CD4-positive, alpha-beta memory T cell (primary cell): ENCODE measurements at places on chromosomes 6 and 20. TPM values are rescaled to one million over a fixed set of nuclear protein-coding genes. Genes with fewer than 3 reads are reported as not detected.

- H3K36me3 ChIP-seq = peaks cover 16% of the 10 kb centered on the region
- no peak overlapping the region for H3K4me3 ChIP-seq
- no peaks in the 10 kb centered on the region for H3K4me1 ChIP-seq
- no peak for DNase-seq
Measured at GRCh38 chr6:52505726-52506409, 71.0 kb downstream of the TRAM2 start.

- H3K27me3 ChIP-seq = no peaks in the 10 kb centered on the region
- no peaks in the 10 kb centered on the region for H3K4me1 ChIP-seq
- H3K36me3 ChIP-seq = no peaks in the 10 kb centered on the region
- H3K4me3 ChIP-seq = no peak overlapping the region
Measured at GRCh38 chr20:61839223-61839911, 226.3 kb downstream of the TAF4 start.

DNA sequence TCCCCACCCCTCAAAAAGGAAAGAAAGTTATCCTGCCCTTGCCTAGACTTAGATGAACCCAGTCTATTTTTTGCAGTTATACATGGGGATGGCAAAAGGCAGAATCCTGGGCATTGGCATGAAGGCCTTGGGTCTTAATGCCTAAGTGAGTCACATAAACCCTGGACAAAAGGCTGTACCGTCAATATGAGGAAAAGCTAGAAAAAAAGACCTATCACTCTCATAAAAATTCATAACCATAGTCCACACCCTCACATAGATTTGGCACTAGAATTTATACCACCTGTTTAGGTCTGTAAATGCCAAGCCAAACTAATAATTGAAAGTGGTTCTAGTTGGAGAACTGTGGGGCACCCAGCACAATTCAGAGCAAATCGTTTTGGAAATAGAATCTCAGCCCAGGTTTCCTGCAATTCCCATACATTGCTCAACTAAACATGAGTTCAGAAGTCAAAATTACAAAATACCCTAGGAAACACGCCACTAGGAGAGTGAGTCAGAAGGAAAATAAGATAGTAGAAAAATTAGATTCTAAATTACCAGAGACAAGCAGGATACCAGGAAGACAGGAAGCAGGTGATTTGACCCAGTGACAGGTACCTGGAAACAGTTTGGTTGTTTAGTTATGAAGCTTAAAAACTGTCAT is 70.4 kb upstream of the FUCA2 start:
- H3K27ac ChIP-seq = no peak overlapping the region
- no peaks in the 10 kb centered on the region for H3K36me3 ChIP-seq
- H3K4me1 ChIP-seq = no peaks in the 10 kb centered on the region
- DNase-seq = no peak
- H3K27me3 ChIP-seq = no peaks in the 10 kb centered on the region
- no peak overlapping the region for H3K4me3 ChIP-seq

- peak; percentile 39 for DNase-seq
Measured at GRCh38 chr6:24766680-24767462, 7.9 kb upstream of the GMNN start.

DNA sequence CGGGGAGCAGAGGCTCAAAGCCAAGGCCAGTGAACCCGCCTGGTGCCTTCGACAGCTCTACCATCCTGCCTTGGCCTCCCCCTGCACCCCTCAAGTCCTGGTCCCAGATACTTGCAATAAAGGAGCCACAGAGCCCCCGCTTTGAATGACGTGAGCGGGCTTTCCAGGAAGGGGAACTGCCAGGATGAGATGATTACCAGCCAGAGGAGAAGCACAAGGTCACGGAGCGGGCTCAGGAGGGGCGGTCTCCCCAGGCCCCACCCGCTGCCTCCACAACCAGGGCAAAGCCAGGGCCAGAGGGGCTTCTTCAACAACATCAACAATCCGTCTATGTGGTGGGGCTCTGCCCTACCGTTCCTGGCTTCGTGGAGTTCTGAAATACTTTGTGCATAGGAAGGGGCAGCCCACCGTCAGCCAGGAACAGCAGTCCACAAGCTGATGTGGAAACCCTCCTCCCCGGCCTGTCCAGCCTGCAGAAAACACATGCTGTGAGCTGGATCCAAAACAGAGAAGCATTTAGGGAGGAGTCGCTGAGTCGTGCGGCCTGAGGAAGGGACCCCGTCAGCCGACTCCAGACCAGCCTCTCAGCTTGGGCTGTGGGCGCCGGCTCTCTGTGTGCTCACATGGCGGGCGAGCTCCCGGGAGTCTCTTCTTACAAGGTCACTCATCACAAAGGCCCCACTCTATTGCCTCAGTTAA is 392.5 kb downstream of the CDH4 start:
- DNase-seq = no peak
- no peaks in the 10 kb centered on the region for H3K36me3 ChIP-seq
- H3K27me3 ChIP-seq = no peaks in the 10 kb centered on the region
- H3K27ac ChIP-seq = no peak overlapping the region
- no peaks in the 10 kb centered on the region for H3K4me1 ChIP-seq

DNA sequence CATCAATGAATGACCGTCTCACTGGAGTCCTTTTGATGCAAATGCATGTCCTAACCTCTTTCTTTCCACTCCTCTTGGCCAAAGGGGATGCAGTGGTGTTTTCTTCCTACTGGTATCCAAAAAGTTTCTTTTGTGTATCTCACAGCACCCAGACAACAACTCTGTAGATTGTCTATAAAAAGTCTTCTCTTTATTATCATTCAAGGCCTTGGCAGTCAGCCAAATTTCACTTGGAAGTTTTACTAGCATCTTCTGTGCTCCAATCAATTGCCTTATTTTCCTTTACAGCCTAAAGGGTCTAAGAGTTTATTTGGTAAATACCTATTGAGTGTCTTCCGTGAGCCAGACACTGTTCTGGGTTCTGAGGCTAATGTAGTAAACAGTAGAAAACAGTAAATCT is 150.2 kb upstream of the RNF217 start:
- H3K4me1 ChIP-seq = no peaks in the 10 kb centered on the region
- no peaks in the 10 kb centered on the region for H3K36me3 ChIP-seq
- no peak overlapping the region for H3K27ac ChIP-seq
- H3K27me3 ChIP-seq = no peaks in the 10 kb centered on the region

DNA sequence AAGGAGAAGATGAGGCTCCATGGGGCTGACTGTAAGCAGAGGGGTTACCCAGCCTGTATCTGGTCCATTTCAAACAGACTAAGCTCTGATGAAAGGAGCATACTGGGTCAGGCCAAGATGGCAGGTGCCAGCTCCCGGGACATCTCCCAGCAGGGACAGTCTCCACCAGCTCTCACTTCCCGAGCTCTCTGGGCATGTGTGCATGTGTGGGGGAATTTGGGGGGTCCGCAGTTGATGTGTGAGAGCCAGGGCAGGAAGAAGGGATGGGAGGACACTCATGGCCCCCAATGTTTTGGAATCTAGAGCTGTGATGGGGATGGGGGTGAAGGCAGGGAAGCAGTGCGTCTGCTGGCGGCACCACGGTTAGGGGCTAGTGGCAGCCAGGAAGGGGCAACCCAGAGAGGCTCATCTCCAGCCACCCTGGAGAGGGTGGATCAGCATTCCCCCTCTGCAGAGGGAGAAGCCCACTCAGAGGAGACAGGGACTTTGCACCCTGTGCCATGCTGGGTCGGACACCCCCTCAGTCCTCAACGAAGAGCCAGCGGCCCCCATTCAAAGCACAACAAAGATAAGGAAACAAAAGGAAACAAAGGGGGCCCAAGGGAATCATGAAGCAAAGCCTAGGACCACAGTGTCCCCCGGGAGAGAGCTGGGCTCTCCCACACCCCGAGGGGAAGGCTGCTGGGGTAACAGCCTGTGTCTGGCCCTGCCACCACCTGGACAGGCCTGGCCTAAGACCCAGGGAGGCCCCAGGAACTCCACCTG is 52.4 kb downstream of the DSTN start:
- H3K4me3 ChIP-seq = no peak overlapping the region
- H3K27ac ChIP-seq = no peak overlapping the region
- H3K4me1 ChIP-seq = no peaks in the 10 kb centered on the region

The HLA-DOB gene
- 1.1 TPM for total RNA-seq

GRCh38 chr20:61090541-61090940 is 161.5 kb upstream of the CDH4 start:
- H3K27ac ChIP-seq = no peak overlapping the region
- DNase-seq = no peak
- H3K27me3 ChIP-seq = no peaks in the 10 kb centered on the region
- no peaks in the 10 kb centered on the region for H3K4me1 ChIP-seq
- no peaks in the 10 kb centered on the region for H3K36me3 ChIP-seq

DNA sequence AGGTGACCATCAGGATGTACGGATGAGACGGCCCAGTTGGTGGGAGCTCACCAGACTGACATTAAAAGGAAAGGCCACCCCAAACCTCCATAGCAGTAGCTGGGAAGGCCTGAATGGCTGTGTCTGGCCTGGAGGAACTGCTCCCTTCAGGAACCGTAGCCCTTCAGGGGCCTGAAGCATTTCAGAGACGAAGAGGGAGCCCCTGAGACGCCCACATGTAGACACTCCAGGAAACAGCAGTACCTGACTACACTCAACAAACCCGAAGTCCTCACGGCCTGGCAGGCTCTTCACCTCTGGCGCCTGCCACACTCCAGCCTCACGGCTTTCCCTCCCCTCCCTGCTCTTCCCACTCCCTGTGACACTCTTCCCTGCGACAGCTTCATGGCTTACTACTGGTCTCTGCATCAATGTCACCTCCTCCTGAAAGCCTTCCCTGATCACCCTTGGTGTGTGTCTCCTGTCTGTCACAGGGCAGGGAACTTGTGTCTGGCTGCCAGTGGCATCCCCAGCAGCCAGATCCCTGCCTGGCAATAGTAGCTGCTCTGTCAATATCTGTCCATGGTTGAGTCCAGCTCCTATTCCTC is 14.6 kb upstream of the STX16 start:
- no peak for DNase-seq
- peaks cover 12% of the 10 kb centered on the region for H3K4me1 ChIP-seq
- H3K27ac ChIP-seq = no peak overlapping the region
- H3K4me3 ChIP-seq = no peak overlapping the region
- peaks cover 3% of the 10 kb centered on the region for H3K27me3 ChIP-seq
- H3K36me3 ChIP-seq = no peaks in the 10 kb centered on the region

The LTB gene
- total RNA-seq = 802 TPM

DNA sequence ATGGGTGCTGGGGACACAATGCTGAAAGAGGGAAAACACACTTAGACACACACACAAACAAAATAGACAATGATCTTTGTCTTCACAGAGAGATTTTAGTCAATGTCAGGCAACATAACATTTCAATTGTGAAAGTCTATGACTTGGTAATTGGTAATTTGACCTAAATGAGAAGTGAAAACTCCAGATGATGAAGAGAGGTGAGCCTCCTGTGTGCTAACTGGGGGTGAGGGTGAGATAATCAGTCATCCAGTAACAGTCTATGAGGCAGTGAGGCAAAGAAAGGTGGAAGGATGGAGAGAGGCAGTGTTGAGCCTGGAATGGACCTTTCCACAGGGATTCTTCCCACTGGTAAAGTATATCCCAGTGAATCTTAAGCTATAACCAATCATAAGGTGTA is 744.2 kb downstream of the MAFB start:
- no peaks in the 10 kb centered on the region for H3K36me3 ChIP-seq
- no peaks in the 10 kb centered on the region for H3K4me1 ChIP-seq
- H3K27me3 ChIP-seq = no peaks in the 10 kb centered on the region
- no peak overlapping the region for H3K27ac ChIP-seq
- DNase-seq = no peak

DNA sequence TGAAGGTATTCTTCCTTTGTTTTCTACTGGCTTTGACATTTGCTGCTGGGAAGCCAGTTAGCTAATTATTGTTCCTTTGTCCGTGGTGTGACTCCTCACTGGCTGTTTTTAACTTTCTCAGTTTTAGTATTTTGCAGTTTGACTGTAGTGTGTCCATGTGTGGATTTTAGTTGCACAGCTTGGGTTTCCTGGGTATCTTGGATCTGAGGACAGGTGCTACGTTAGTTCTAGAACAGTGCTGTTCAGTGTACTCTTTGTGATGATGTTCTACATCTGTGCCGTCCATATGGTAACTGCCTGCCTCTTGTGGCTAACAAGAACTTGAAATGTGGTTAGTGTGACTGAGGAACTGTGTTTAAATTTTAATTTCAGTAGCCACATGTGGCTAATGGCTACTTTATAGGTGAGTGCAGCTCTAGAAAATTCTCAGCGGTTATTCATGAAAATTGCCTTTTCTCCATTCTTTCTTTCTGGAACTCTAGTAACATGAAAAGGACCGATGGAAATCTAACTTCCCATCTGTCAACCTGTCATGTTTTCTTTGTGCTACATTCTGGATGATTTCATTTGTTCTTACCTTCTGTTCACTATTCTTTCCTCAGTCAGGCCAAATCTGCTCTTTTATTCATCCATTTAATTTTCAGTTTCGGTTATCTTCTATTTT is 7.4 kb downstream of the SNX9 start:
- H3K4me1 ChIP-seq = peaks cover 49% of the 10 kb centered on the region
- H3K27ac ChIP-seq = no peak overlapping the region
- no peaks in the 10 kb centered on the region for H3K36me3 ChIP-seq
- no peak for DNase-seq

The PHACTR1 gene
- total RNA-seq = 0.44 TPM

DNA sequence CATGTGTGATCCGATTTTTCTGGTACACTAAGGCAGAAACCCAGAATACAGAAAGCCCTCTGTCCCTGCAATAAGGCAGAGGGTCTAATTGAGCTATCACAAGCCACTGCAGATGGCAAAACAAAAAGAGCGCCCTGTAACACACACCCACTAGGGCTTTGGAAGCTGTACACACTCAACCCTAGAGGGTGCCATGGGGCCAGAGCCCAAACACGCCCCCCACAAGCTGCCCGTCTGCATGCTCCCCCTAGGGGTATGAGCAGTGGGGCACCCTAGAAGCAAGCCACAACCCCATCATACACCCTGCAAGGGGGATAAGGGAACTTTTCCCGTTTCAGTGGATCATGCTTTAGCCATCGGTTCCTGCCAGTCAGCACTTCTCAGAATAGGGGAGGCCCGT is 62.2 kb upstream of the PDE10A start:
- H3K4me1 ChIP-seq = no peaks in the 10 kb centered on the region
- no peak overlapping the region for H3K4me3 ChIP-seq
- DNase-seq = no peak
- no peaks in the 10 kb centered on the region for H3K36me3 ChIP-seq
- H3K27ac ChIP-seq = no peak overlapping the region

- H3K27me3 ChIP-seq = peaks cover 32% of the 10 kb centered on the region
- H3K36me3 ChIP-seq = no peaks in the 10 kb centered on the region
- H3K4me3 ChIP-seq = no peak overlapping the region
- DNase-seq = no peak
- H3K27ac ChIP-seq = no peak overlapping the region
Measured at GRCh38 chr6:117270055-117270842, 4.9 kb downstream of the VGLL2 start.
